WTC11 (cell line): ENCODE measurements at places on chromosomes 7 and 10. TPM values are rescaled to one million over a fixed set of nuclear protein-coding genes. Genes with fewer than 3 reads are reported as not detected.

Gene INA
- total RNA-seq, result 16.6 to 20.3 TPM (median 17.3 TPM) in 3 replicates

Gene RELN
- total RNA-seq, result 0.20 to 0.53 TPM (median 0.44 TPM) in 3 replicates

Gene RPEL1
- 0.09 TPM in 1 of 3 replicates, not detected in the others for total RNA-seq

- H3K4me3 ChIP-seq, result no peak overlapping the region
- no peaks in the 10 kb centered on the region for H3K36me3 ChIP-seq
- no peaks in the 10 kb centered on the region for H3K4me1 ChIP-seq
- H3K27ac ChIP-seq, result no peak overlapping the region
- no peak for DNase-seq
- no peaks in the 10 kb centered on the region for H3K27me3 ChIP-seq
These were observed 190.4 kb downstream of the GPR37 start for GRCh38 chr7:124575176-124575575.

- no peak overlapping the region for H3K4me3 ChIP-seq
- no peaks in the 10 kb centered on the region for H3K27me3 ChIP-seq
- no peaks in the 10 kb centered on the region for H3K4me1 ChIP-seq
- no peak for DNase-seq
- H3K36me3 ChIP-seq, result no peaks in the 10 kb centered on the region
- no peak overlapping the region for H3K27ac ChIP-seq
These were observed 44.2 kb downstream of the RAB11FIP2 start for GRCh38 chr10:118002581-118002980.

GRCh38 chr10:90855126-90855525 lies 2.7 kb downstream of the HTR7 start:
- peaks cover 40% of the 10 kb centered on the region for H3K4me1 ChIP-seq
- H3K4me3 ChIP-seq, result peak overlapping the region; percentile 94
- DNase-seq, result no peak
- H3K27me3 ChIP-seq, result peaks cover 56% of the 10 kb centered on the region

DNA sequence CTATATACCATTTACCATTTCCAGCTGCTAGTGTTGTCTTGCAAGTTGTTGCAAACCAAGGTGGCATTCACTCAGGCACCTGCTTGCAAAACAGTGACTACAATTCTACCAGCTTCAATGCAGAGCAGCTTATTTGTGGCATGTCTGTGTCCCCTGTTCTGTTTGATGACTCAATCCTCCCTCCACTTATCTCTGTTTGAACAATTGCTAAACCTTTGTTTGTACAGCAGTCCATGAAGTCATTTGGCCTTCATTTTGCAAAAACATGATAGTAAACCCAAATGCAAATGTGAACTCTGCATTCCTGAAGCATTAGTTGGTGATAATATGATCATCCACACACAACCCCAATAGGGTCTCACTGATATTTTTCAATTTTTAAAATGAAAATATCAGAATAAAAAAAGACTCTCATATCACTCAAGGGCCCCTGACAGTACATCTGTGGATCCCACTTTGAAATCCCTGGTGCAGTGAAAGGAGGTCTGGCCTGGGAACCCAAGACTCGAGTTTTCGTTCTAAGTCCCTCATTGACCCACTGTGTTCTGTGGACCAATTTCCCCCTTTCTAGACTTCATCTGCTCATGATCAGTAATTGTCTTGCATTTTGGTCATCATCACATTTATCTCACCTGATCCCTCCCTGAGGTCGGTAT lies 425.4 kb downstream of the RPS24 start:
- no peak for DNase-seq
- H3K27me3 ChIP-seq, result no peaks in the 10 kb centered on the region
- H3K4me3 ChIP-seq, result no peak overlapping the region
- H3K27ac ChIP-seq, result no peak overlapping the region

DNA sequence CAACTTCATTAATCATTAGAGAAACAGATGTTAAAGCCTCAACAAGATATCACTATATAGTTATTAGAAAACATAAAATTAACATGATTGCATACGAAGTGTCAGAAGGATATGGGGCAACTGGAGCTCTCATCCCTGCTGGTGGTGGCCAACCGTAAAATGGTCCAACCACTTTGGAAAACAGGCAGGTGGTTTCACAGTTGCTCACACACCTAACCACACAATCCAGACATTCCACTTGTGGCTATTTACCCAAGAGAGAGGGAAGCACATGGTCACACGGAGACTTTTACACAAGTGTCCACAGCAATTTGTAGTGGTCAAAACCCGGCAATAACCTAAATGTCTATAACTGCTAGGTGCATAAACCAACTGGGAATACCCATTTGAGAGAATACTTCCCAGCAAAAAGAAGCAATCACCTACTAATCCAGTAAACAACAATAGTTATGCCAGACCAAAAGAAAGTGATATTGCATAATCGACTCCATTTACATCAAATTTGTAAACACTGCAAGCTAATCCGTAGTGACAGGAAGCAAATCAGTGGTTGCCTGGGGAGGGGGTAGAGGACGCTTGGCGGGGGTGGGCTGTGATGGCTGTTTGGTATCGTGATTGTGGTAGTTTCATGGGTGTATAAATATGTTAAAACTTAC lies 91.8 kb downstream of the LARP4B start:
- H3K27ac ChIP-seq, result no peak overlapping the region
- H3K27me3 ChIP-seq, result no peaks in the 10 kb centered on the region
- H3K4me3 ChIP-seq, result no peak overlapping the region
- peaks cover 44% of the 10 kb centered on the region for H3K36me3 ChIP-seq

DNA sequence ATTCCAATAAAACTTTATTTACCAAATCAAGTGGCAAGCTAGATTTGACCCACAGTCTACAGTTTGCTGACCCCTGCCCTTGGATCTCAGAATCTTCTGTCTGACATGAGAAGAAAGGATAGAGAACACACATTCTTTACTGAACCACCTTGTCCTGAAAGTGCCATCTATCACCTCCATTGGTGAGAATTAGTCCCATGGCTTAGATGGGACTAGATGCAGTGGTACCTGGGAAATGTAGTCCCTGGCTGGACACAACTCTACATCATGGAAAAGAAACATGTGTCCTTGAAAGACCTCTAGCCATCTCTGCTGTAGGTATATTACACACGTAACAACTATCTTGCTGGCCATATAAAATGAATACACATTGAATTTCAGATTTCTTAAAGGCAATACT lies 336.2 kb downstream of the LHFPL3 start:
- no peak overlapping the region for H3K27ac ChIP-seq
- no peak overlapping the region for H3K4me3 ChIP-seq
- H3K36me3 ChIP-seq, result no peaks in the 10 kb centered on the region
- H3K4me1 ChIP-seq, result no peaks in the 10 kb centered on the region
- no peaks in the 10 kb centered on the region; the same call in none of the 2 replicates for H3K27me3 ChIP-seq

DNA sequence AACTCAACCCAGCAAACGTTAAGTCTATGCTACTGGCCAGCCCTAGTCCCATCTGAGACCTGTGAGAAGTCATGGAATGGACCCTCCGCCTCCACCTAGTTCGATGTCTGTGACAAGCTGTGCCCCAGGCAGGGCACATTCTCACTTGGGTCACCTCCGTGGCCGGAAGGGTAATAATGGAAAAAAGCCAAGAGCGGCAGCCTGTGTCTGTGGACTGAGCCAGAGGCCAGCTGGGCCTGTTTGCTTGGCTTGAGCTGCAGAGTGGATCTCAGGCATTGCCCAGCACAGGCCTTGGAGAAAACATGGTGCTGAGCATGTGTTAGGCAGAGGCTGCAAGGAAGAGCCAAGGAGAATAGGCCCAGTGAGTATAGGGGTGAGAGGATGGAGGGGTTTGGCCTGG lies 97.8 kb downstream of the GALNT17 start:
- peaks cover 20% of the 10 kb centered on the region for H3K4me1 ChIP-seq
- H3K4me3 ChIP-seq, result no peak overlapping the region
- DNase-seq, result no peak
- no peak overlapping the region for H3K27ac ChIP-seq

DNA sequence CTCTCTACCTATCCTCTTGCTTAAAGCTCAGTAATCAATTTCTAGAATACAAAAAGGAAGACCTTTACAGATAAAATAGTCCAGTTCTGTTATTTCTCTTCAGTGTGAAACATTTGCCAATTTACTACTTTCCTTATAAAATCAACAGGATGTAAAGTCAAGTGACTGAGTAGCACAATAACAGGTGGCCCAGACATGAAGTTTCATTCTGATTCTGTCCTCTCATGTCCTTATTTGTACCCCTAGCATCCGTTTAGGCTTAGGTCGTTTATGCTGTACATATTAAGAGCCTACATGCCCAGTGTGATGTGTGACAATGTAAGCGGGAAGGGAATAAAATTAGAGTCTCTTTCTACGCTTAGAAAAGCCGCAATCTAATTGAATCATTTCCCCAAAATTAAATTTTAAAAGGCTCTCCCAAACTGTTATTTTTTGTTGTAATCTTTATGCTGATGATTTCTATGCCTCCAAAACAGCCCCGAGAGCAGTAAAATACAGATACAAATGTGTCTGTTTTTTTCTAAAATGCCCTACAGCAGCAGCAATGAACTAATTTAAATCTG lies 29.1 kb downstream of the EPC1 start:
- H3K27ac ChIP-seq, result no peak overlapping the region
- no peak overlapping the region for H3K4me3 ChIP-seq
- H3K36me3 ChIP-seq, result 0 out of 2 replicates have a peak, but pooled peaks cover 7% of the 10 kb centered on the region

DNA sequence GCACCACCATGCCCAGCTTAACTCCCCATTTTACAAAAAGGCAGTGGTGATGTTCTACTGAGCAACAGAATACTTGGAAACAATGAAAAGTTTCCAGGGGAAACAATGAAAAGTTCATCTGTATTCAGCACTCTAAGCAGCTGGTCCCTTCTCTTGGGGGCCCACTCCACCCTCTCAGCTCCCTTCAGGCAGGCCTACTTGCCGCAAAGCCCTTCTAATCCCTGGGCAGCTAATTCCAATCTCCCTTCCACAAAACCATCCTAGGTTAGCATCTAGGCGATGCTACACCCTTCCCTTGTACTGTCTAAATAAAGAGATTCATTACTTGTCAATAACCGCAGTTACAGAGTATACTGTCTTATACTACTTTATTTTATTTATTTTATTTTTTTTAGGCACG lies 79.1 kb downstream of the SPDYE5 start:
- DNase-seq, result no peak
- H3K4me1 ChIP-seq, result no peaks in the 10 kb centered on the region
- H3K27ac ChIP-seq, result no peak overlapping the region
- H3K27me3 ChIP-seq, result no peaks in the 10 kb centered on the region
- H3K4me3 ChIP-seq, result no peak overlapping the region
- H3K36me3 ChIP-seq, result peaks cover 51% of the 10 kb centered on the region
